ENCODE measurements at places on chromosomes 6 and 20. TPM values are rescaled to one million over a fixed set of nuclear protein-coding genes. Genes with fewer than 3 reads are reported as not detected.

Gene VIP
- total RNA-seq: 0.42 TPM

Gene TAF8
- 32.2 TPM for total RNA-seq

Gene RAET1L
- not detected for total RNA-seq

Gene MOXD1
- 3.5 TPM for total RNA-seq

Gene NRSN1
- total RNA-seq: not detected

Gene OLIG3
- total RNA-seq: not detected

DNA sequence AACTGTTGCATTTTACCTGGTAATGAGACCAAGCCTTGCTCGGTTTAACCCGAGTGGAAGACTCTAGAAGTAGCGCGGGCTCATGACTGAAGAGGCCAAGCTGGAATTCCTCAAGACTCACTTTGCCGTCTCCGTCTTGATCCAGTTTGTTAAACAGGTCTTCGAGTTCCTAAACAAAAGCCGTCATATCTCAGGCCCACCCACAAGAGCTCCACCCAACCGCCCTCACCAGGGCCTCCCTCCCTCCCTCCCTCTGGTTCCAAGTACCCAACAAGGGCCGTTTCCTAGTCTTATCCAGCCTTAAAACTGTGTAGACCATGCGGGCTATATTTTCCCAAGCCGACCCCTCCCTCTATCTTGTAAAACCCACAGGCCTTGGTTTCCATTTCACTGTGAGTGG lies 81.4 kb downstream of the NINL start:
- DNase-seq: no peak

- DNase-seq: no peak
Observed at GRCh38 chr6:141326426-141326825, 806.3 kb upstream of the GJE1 start.

DNA sequence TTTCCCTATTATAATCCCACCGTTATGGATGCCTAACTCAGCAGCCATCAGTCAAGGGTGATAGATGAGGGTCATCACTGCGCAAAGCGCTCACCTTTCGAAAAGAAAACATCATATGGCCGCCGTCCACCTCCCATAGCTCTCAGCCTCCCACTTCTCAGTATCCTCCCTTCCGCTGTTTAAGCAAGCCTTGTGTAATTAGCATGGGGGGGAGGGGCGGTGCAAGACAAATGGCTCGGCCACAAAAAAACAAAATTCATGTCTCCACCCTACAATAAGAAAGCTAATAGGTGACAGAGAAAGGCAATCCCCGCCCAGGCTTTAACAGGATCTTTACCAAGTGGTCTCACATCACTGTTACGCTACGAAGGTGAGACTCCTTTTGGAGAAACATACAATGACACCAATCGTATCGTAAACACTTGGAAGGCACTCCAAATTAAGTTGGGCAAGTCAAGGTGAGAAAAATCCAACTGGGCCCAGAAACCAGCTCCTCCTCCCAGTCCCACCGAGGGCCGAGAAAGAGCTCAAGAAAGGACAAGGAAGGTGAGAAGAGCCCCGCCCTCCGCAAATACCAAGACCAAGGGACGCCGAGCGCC lies 645 bp downstream of the DDX39B start:
- DNase-seq: no peak

DNA sequence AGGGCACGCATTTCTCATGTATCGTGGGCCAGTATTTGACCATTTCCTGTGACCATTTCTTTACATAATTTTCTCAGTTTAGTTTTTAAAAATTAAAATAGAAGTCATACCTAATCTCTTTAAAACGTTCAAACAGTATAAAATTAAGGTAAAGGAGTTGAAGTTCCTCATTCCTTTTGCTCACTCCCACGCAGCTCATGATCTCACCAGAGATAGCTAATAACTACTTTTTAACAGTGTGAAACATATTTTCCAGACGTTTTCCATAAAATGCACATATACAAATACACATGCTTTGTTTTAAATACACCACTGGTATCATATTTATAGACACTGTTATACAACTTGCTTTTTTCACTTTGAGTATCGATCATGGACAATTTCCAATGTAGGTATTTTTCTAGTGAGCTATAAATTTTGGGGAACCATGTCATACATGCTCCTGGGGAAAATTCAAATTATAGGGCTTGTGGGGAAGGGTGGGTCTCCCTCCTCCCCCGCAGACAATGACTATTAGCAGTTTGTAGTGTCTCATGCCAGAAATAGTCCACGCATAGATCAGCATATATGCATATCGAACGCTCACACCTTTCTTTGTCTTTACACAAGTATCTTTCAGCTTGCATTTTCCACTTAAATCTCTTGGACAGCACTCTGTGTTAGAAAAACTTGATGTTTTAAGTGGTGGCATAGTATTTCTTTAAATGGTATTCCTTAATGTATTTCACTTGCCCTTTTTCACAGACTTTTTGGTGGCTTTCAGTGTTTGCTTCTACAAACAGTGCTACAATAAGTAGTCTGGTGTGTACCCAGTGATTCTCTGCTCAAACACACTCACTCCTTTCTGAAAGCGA lies 145.5 kb upstream of the ZNF217 start:
- no peak for DNase-seq

GRCh38 chr6:124158024-124158423 lies 354.4 kb downstream of the NKAIN2 start:
- DNase-seq: no peak

DNA sequence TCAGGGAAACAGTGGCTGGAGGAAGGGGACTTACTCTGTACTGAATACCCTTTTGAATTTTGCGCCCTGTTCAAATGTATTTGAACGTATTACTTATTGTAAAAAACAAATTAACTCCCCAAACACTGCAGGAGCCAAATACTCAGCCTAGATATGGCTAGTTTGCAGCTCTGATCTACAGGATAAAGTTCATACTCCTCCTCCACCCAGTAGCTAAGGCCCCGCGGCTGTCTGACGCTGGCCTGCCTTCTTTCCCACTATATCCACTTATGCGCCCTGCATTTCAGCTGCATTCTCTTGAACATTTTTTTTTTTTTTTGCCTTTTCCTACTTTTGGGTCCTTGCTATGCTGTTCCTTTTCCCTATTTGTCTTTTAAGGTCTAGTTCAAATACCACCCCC lies 6.5 kb downstream of the GSS start:
- DNase-seq: no peak

GRCh38 chr6:149900620-149901443 lies 2.9 kb upstream of the RAET1E start:
- DNase-seq: no peak

Measured in left ventricle myocardium superior (tissue), 1 donor.